ENCODE measurements at places on chromosomes 7 and 10.

GRCh38 chr7:2157473-2158279 is 75.1 kb downstream of the MAD1L1 start:
- no peak for DNase-seq

DNA sequence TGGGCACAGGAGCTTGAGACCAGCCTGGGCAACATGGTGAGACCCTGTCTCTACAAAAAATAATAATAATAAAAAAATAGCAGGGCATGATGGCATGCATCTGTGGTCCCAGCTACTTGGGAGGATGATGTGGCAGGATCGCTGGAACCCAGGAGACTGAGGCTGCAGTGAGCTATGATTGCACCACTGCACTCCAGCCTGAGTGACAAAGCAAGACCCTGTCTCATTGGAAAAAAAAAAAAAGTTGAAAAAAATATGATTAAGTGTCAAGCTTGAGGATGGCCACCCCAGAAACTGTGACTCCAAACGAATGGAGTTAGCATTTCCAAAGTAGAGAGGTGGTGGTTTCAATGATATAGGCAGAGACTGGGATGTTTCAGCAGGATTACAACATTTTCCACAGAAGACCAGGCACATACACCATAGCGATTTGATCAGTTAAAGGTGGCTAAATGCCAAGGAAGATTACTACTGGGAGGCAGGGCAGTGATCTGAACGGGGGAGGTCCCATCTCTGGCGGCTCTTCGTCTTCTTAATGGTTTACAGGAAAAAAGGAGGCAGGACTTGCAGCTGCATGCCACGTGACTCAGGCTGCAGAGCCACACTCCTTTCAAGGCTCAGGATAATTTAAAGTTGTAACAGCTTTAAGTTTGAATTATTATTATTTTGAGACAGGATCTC is 250.6 kb upstream of the GALNT17 start:
- no peak for DNase-seq

- DNase-seq: no peak
These were observed 9.4 kb upstream of the ZWINT start for GRCh38 chr10:56370217-56371113.

- no peak for DNase-seq
These were observed 34.8 kb downstream of the LUC7L2 start for GRCh38 chr7:139394540-139394939.

DNA sequence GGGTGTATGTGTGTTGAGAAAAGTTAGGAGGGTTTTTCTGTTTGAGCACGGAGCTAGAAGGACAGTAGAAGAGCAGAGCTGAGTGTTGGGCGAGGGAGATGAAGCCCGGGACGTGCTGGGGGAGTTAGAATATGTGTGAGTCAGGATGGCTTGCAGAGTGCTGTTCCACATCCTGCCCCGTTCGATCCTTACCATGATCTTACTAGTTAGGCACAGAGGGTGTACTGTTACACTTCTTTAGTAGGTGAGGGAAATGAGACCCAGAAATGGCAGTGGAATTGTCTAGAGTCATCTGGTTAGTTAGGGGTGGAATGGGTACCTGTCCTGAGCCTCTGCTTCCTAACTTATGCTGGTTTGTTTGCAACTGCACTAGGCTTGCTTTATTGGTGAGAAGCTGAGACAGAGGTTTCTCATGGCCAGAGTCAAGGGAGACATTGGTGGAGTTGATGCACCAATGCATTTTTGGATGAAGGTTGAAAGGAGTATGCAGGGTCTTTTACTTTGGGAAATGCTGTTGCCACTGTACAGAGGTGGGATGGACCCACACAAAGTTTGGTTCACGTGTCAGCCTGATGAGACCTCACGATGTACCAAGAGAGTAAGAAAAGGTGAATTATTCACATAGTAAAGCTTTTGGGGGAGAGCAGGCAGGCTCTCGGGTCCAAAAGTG is 42.4 kb downstream of the CCNY start:
- DNase-seq: no peak

DNA sequence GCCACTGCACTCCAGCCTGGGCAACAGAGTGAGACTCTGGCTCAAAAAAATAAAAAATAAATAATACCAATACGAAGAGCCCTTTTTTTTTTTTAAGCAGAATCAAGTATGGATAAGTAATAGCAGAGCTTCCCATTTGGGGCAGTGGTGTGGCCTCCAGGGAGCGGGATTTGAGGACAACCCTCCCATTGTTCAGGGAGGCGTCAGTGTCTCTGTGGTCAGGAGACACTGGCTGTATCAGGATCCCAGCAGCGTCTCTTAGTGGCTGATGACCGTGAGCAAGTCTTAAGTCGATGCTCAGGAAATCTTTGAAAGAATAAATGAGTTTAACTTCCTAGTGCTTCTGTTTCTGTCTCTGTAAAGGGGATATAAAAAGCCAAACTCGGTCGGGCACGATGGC is 25.2 kb upstream of the SH2B2 start:
- DNase-seq: no peak

Measured in stimulated activated CD4-positive, alpha-beta T cell treated with anti-CD3 and anti-CD28 coated beads, TNF-alpha, amount 100 ng/mL, for 1 hour (primary cell).